ENCODE measurements at places on chromosomes 4 and X. TPM values are rescaled to one million over a fixed set of nuclear protein-coding genes. Genes with fewer than 3 reads are reported as not detected.

DNA sequence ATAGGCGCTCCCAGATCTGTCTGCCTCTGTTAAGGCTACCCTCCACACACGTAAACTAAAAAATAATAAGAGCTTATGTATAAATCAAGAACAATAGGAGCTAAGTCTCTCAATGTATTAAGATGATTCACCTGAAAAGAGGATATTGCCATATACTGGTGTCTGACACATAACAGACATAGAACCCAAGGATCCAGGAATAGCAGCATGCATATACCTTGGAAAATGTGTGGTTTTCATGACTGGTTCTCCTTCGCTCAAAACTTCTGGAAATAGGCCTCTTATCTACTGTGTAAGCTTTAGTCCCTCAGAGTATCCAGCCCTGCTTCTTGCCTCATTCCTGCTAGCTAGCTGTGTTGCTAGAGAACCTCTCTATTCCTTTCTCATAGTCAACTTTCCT, 203.7 kb upstream of the SLITRK2 start:
- DNase-seq = no peak

DNA sequence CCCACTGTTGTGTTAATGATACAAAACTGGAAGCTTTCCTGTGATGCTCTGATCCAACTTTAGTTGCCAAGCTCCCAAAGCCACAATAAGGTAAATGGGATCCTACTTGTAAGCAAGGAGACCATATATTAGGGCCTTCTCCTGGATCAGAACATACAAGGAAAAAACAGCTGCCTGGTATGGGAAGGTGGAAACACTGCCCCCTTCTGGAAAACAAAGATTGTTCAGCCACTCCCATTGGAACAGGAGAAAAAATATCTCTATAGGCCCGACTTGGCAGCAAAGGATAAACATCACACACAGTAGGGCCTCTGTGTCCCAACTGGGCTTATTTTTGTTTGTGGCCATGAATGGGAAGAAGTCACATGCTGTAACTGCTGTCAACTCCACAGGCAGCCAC, 166.5 kb downstream of the TBX22 start:
- DNase-seq = no peak

The OPHN1 gene
- 9.4 TPM for total RNA-seq

- DNase-seq = no peak
These were observed 163.8 kb downstream of the BANK1 start for GRCh38 chr4:101954351-101954750.

- DNase-seq = no peak
These were observed 112.1 kb downstream of the FAM53A start for GRCh38 chr4:1572010-1572385.

The NKRF gene
- total RNA-seq = 13.6 TPM

- no peak for DNase-seq
These were observed 155.7 kb upstream of the STX18 start for GRCh38 chr4:4697584-4697983.

The SPANXA2 gene
- total RNA-seq = not detected

The LONRF3 gene
- 0.30 TPM for total RNA-seq
